ENCODE measurements at places on chromosomes 12 and 14. TPM values are rescaled to one million over a fixed set of nuclear protein-coding genes. Genes with fewer than 3 reads are reported as not detected.

Gene RAB35
- polyA plus RNA-seq, result 34.4 TPM

Gene NR4A1
- polyA plus RNA-seq, result 10.0 TPM

Gene GPR65
- polyA plus RNA-seq, result 0.53 TPM

Gene TEP1
- 18.4 TPM for polyA plus RNA-seq

Gene GPD1
- 75.1 TPM for polyA plus RNA-seq

Gene WSCD2
- 10.7 TPM for polyA plus RNA-seq

Gene OVCH1
- 0.15 TPM for polyA plus RNA-seq

Gene GZMB
- 0.36 TPM for polyA plus RNA-seq

Gene DAAM1
- polyA plus RNA-seq, result 54.3 TPM

Gene TC2N
- 15.7 TPM for polyA plus RNA-seq

Gene OR6C74
- polyA plus RNA-seq, result not detected
